ENCODE measurements at places on chromosomes 3 and 15. TPM values are rescaled to one million over a fixed set of nuclear protein-coding genes. Genes with fewer than 3 reads are reported as not detected.

Gene SLC24A5
- total RNA-seq: not detected

Gene ADAMTS17
- 0.90 TPM for total RNA-seq

Gene ETV5
- 30.6 TPM for total RNA-seq

Gene GABRA5
- not detected for total RNA-seq

Gene CPEB1
- total RNA-seq: 0.72 TPM

Gene PIF1
- 5.8 TPM for total RNA-seq

Gene SLC35G2
- 25.1 TPM for total RNA-seq

Gene ARL14
- total RNA-seq: not detected

Gene TGFBR2
- 336 TPM for total RNA-seq

Gene CXCR6
- total RNA-seq: not detected

Gene GOLIM4
- total RNA-seq: 29.2 TPM

Gene PATL2
- not detected for total RNA-seq

Gene SH3GL3
- not detected for total RNA-seq

Gene TMEM158
- 26.5 TPM for total RNA-seq

Gene SLC12A1
- not detected for total RNA-seq

Gene CERS3
- total RNA-seq: not detected

Gene IDH2
- 60.8 TPM for total RNA-seq

Gene GPR149
- not detected for total RNA-seq

Gene MSL2
- total RNA-seq: 8.4 TPM

Gene OXTR
- total RNA-seq: 2.5 TPM

Gene TRH
- not detected for total RNA-seq

Gene EBLN2
- total RNA-seq: 2.1 TPM

Gene RPN1
- 470 TPM for total RNA-seq

Gene SLC41A3
- 38.7 TPM for total RNA-seq

Gene PARP15
- not detected for total RNA-seq

Gene LEKR1
- not detected for total RNA-seq

All from cardiac atrium fibroblast (primary cell).